ENCODE measurements at places on chromosomes 5 and 9.

- DNase-seq: peak; percentile 13
These were observed 15.9 kb upstream of the SYNPO start for GRCh38 chr5:150624334-150625163.

DNA sequence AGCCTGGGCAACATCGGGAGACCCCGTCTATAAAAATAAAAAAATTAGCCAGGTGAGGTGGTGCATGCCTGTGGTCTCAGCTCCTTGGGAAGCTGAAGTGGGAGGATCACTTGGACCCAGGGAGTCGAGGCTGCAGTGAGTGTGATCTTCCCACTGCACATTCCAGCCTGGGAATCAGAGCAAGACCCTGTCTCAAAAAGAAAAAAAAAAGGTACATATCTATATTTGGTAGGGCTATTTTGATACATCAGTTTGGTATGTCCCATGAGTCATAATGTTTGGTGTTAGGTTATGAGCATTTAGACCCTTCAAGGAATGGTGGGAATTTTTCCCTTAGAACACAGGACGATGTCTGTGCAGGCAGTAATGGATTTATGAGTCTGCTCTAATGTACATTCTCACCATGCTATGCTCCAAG, 55.3 kb upstream of the POU4F3 start:
- no peak for DNase-seq

DNA sequence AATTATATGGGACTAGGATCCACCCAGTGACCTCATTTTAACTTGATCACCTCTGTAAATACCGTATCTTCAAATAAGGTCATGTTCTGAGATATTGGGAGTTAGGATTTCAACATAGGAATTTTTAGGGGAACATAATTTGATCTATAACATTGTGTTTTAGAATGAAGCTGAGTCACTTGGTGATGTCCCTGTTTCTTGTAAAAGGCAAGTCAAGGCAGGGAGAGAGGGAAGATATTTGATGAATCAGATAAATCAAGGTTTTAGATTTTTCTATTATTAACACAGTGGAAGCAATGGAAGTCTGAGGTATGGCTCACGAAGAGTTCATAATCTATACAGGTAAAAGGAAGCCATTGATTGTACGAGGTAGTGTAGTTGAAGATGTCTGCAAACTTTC, 11.8 kb upstream of the GPR151 start:
- DNase-seq: no peak

DNA sequence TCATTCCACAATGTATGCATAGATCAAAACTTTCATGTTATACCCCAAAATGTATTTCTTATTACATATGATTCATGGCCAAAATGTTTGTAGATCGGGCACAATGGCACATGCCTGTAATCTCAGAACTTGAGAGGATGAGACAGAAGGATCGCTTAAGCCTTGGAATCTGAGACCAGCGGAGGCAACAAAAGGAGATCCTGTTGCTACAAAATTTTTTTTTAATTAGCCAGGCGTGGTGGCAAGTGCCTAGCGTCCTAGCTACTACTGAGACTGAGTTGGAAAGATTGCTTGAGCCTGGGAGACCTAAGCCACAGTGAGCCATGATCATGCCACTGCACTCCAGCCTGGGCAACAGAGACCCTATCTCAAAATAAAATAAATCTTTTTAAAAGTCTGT, 89.9 kb downstream of the MAPKAP1 start:
- no peak for DNase-seq

DNA sequence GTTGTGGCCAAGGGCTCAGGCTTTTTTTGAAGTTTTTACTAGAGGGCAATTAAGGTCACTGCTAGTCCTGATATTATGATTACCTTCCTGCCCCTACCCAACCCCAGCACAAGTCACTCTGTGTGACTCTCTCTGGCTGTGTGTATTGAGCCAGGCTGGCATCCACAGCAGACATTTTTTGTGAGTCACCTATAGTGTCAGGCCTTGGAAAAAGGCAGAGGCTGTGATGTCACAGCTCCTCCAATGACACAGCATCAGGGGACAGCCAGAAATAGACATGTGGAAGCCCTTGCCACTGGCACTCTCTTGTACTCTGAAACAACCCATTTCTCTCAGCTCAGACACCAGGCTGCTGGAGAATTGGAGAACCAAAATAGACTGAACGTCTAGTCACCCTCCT, 145.4 kb downstream of the NMUR2 start:
- no peak for DNase-seq

GRCh38 chr5:56244627-56245026, 11.5 kb upstream of the ANKRD55 start:
- DNase-seq: no peak

DNA sequence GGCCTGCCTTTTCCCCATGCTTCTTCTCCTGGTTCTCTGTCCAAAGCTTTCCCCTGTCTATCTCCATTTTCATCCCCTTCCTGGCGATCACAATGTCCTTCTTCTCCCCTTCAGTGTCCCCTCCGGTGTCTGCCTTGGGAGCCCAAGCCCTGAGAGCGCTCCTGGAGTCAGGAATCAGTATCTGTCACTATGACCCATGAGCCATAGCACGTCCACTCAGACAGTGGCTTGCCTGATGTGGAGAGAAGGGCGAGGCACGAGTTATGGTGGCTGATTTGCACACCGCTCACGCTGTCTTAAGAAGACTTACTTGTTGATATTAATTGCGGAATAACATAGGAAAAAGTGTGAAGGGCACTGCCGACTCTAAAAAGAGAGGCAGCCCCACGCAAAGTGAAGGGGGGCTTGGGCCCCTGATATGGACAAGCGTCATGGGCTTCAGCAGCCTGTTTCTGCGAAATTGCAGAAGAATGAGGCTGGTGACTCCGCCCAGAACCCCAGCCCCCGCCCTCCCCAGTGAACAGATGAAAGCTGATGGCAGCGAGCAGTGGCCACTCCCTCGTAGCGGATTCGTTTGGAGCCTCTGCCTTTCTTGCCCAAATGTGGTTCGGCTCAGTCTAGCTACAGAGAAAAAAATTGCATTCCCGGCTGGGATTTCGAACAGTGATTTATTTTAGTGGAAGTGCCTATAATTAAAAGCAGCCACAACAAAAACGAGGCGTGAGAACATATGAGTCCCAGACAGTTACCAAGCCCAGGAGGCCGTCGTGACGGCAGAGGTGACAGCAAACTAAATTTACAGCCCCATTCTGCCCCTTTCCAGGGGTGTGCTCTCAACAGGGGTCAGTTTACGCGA, 149.8 kb downstream of the ICE1 start:
- DNase-seq: no peak

- no peak for DNase-seq
These were observed 34.6 kb downstream of the GADD45G start for GRCh38 chr9:89639367-89639795.

- DNase-seq: no peak
These were observed 598.3 kb downstream of the CCDC171 start for GRCh38 chr9:16150938-16151650.

GRCh38 chr5:94181895-94182294, 436.5 kb downstream of the KIAA0825 start:
- no peak for DNase-seq

DNA sequence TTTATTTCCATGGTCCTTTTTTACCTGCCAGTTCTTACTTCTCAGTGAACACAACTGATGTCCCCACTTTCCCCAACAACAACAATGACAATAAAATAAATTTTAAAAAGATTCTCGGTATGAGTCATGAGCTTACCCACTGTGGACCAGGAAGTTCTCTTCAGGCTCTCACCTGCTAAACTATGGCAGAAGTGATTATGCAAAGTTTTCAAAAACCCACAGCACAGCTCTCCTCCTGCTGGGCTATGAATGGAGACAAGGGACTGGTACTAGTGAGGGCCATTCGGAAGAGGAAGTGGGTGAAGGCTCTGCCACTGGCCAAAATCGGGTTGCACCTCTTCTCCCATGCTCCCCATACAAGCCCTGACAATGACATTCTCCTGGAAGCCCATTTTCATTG, 429.4 kb downstream of the PIK3R1 start:
- no peak for DNase-seq

GRCh38 chr9:35706951-35707350, 17.2 kb upstream of the TPM2 start:
- DNase-seq: no peak

- DNase-seq: no peak
These were observed 22.0 kb downstream of the CDC42SE2 start for GRCh38 chr5:131285703-131286399.

- no peak for DNase-seq
These were observed 269.4 kb upstream of the MVB12B start for GRCh38 chr9:126057121-126057825.

DNA sequence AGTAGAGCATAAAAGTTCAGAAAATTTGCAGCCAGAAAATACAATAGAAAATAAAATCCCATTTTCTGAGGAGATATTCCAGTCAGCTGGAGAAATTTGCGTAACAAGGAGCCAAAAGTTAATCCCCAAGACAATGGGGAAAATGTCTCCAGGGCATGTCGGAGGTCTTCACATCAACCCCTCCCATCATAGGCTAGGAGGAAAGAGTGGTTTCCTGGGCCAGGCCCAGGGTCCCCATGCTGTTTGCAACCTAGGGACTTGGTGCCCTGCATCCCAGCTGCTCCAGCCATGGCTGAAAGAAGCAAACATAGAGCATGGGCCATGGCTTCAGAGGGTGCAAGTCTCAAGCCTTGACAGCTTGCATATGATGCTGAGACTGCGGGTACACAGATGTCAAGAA, 255.0 kb downstream of the DTWD2 start:
- DNase-seq: no peak

DNA sequence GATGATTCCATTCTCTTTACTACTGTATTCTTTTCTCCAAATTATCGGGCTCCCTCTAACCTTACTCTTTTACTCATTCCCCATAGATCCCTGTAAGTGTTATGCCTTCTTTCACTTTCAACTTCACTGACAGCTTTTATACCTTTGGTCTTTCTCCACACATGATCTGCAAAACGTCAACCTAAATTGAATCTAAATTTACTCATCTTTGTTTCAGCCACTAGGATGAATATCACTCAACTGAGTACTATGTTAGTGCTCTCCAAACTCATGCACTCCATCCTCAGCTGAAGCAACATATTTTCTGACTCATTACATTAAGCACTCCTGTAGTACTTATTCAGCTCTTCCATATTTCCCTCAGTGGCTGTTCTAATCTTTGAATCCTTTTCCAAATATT, 133.4 kb downstream of the ADAMTS19 start:
- DNase-seq: no peak

DNA sequence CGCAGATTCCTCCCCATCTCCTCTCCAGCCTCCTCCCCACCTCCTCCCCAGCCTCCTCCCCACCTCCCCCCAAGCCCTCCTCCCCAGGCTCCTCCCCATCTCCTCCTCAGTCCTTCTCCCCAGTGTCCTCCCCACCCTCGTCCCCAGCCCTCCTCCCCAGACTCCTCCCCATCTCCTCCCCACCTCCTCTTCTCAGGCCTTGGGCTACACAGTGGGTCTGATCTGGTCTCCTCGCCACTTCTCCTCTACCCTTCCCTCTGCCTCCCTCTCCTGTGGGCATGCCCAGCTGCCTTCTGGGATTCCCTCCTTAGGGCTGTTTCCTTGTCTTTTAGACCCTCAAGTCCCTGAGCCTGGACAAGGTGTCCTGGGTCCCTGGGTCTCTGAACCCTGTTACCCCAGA, 28.3 kb downstream of the CXXC5 start:
- DNase-seq: no peak

GRCh38 chr9:124660341-124660801, 110.7 kb downstream of the NR6A1 start:
- no peak for DNase-seq

- no peak for DNase-seq
These were observed 60.2 kb downstream of the OSTF1 start for GRCh38 chr9:75148561-75148960.
